DMS79 (cell line): ENCODE measurements at places on chromosomes 11 and 22.
A peak's percentile ranks its signal among the peaks of the same experiment; 100 is the strongest.

DNA sequence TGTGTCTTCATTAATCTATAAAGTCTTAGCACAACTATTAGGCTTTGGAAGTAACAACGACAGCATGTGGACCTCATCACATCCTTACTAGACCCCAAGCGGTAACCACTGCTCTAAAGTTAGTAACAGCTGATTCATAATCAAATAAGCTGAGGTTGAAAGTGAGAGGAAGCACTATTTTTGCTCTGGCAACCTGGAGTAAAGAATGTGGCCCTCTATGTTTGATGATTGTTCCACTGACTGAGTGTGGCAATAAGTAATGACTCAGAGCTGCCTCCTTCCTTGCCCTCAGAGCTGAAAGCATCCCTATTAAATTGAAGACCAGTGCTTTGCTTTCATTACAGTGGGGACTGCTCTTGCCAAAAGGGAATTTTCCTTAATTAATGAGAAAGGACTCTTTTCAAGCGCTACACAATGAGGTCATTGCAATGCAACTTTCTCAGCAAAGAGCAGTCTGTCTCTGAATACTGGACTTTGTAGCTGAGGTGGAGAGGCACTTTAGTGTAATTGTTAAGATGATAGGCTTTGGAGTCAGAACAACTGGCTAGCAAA, 906.1 kb upstream of the RAG2 start:
- no peak for DNase-seq

GRCh38 chr11:92130421-92130831, 94.2 kb upstream of the FAT3 start:
- no peak for DNase-seq

DNA sequence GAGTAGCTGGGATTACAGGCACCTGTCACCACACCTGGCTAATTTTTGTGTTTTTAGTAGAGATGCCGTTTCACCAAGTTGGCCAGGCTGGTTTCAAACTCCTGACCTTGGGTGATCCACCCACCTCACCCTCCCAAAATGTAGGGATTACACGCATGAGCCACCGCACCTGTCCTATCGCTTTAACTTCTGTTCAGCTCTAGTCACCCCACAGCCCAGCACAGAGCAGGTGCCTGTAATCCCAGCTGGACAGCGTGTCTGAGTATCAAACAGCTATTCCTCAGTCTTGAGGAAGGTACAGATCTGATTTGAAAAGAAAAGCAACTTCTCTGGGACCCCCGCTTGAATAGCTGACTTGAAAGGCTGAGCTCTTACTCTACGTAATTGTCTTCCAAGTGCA, 149.1 kb downstream of the CTTN start:
- no peak for DNase-seq

- no peak for DNase-seq
Measured at GRCh38 chr11:102666331-102666957, 39.1 kb downstream of the MMP27 start.

GRCh38 chr11:96237766-96238266, 105.2 kb downstream of the MAML2 start:
- peak; percentile 89 for DNase-seq

GRCh38 chr11:64674774-64675173, 48.2 kb downstream of the NRXN2 start:
- DNase-seq, result no peak

DNA sequence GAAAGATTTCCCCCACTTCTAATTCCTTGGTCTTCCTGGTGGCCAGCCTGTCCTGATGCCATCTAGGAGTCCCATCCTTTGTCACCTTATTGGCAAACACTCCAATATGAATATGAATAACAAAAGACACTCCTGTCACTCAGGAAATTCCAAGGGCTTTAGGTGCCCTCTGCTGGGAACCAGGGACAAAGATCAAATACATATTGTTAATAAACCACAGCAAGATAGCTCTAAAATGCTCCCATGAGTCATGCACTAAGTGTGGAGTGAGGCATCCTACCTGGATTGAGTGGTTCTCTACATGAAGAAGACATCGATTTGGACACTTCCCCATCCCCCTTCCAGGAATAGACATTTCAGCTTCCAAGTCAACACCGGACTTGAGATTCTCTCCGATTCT, 823.6 kb downstream of the TBC1D22A start:
- no peak for DNase-seq

DNA sequence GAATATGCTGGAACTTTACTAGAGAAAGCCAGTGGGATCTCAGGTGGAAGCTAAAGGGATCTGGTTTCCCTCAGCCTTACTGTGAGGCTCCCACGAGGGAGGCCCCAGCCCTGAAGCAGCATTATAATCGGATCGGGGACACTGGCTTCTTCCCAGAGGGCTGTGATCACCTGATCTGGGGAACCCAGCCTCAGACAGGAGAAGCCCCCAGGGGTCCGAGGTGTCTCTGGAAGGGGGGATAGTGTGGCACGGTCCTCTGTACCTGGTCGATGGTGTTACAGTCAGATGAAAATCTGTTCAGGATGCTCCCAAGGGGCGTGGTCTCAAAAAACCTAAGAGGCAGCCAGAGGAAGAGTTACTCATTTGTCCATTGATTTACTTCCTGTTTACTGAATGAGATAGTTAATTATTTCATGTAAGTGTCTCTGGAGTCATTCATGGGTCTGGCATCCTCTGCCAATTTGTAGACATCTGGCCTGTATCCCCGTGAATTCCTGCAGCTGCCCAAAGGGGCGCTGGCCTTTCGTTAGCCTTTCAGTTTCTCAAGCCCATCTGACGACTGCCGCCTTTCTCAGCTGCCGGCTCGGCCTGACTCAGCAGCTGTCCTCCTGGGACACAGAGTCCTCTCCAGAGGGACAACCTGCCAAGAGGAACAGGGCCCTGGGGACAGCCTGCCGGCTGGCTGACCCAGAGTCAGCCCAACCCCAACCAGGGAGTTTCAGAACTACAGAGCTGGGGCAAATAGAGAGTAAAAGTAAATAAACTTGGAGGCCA, 17.0 kb upstream of the KCNJ11 start:
- no peak for DNase-seq

GRCh38 chr22:38219632-38220031, 17.8 kb downstream of the MAFF start:
- no peak for DNase-seq

DNA sequence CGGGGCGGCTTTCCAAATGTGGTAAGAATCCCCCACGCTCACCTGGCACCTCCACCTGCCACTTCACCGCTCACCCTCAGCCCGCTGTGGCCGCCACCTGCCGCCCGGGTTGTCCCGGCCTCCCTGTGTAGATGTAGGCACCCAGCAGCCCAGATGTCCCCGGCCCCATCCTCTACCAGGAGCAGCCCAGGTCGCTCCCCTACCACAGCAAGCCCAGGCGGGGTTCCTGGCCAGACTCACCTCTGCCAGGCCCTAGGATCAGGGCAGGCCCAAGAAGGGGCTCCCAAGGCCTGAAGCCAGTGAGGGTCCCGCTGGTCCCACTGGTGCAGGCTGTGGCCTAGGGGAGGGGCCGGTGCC, 27.4 kb downstream of the MOB2 start:
- peak; percentile 42 for DNase-seq

DNA sequence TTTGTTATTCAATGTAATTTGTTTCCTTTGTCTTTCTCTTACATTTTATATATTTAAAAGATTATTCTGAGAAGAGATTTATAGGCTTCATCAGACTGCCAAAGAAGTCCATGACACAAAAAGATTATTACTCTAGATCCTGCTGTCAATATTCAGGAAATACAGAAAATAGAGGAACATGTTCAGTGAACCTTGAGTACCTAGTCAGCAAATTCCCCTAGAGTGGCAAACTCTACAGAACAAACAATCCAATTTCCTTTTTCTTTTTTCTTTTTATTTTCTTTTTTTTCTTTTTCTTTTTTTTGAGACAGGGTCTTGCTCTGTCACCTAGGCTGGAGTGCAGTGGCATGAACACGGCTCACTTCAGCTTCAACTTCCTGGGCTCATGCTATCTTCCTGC, 23.9 kb downstream of the TTC17 start:
- DNase-seq, result no peak

DNA sequence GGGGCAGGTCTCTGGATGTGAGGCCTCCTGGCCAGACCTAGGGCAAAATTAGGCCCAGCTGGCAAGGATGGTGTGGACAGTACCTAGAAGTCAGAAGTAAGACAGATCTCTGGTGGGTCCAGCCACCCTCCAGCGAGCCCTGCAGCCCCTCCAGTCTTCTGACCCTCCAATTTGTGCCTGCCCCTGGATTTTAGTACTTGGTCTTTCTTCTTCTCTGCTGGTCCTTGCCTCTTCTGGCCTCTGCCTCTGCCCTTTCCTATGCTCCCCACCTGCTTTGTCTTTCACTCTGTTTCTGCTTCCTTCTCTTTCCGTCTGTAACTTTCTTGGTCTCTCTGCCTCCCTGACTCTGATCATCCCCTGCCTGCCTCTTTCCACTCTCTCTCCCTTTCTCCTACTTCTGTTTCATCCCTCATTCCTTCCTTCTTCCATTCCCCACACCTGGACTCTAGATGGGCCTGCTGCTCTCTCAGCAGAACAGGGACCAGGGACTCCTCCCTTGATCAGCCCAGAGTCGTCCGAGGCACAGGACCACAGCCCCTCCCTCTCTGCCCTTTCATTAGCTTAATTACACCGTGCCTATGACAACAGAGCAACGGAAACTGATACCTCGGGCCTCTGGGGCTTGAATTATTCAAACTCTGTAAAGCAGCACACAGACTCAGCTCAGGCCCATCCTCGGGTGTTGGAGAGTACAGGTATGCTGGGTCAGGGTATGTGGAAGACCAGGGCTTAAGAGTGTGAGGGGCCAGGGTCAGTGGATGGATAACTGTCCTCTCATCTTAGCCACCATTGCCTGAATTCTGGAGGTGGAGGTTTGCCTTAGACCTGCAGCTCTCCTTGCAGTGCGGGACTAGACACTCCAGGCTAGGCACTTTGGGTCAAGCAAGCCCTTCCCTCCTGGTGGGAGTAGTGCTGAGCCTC, at the start of gene CHRNA10:
TSS of gene CHRNA10 (minus strand) at position 51 of the 921 bp plus-strand sequence. CDS start 72 bp downstream, outside the sequence.
- DNase-seq, result no peak

DNA sequence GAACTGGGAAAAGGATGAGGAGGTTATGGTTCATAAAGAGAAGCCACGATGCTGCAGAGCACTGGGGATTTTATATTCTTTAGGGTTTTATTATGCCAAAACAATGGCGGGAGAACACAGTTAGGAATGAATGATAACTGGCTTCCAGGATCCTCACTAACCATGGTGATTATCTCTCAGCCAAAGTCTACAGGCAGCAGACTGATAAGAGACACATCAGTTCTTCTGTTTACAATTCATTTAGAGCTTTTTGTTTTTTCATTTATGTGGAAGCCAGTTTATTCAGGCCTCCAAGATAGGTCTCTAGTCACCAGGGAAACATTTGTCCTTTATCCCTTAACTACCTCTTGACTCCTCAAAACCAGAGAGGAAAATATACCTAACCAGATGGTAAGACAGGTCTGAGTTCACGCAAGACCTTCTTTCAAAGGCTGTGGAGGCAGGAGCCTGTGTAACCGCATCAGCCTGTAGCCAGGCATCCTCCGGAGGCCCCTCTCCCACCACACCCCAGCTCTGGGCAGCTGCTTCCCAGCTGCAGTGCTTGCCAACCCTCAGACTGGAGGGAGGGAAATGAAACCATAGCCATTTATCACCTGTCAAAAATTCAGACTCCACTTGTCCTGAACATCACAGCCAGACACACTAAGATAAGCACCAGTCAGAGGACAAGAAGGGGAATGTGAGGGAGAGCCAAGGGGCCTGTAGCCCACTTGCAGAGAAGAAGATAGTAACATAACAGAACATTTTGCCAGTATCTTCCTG, 57.2 kb upstream of the FAM181B start:
- DNase-seq, result no peak
